Lower lobe of right lung (tissue), 2 donors: ENCODE measurements at places on chromosomes 6 and 20. TPM values are rescaled to one million over a fixed set of nuclear protein-coding genes. Genes with fewer than 3 reads are reported as not detected.

Gene BHLHE23
- not detected for total RNA-seq

DNA sequence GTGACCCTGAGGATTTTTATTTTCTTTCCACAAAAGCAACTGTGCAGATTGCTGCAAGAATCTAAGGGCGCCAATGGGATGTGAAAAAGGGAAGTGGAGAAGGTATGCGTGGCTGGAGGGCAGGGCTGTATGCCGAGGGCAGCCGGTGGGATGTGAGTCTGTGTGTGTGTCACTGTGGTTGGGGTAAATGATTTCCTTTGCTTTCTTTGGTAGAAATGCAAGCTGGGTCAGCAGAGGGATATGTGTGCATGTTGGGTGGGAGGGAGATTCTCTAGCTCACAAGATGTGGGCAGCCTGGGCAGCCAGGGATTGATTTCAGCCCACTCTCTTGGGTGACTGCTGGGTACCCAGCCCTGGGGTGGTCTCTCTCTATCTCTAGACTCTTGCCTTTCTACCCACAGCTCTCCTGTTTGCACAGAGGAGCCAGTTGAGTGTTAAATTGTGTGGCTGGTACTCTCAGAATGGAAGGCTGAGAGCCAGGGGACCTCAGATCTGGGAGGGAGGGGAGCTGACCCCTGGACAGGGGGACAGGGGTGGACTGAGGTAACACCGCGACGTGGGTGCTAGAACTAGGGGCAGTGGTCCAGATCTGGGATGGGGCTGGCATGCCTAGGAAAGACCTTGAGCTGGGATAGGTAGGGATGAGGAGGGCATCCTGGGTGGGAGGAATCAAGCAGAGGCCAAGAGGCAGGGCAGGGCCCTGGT lies 136.8 kb upstream of the RNF24 start:
- H3K4me1 ChIP-seq, result peaks cover 16% of the 10 kb centered on the region
- H3K36me3 ChIP-seq, result no peaks in the 10 kb centered on the region
- H3K27ac ChIP-seq, result no peak overlapping the region
- DNase-seq, result peak; percentile 48
- peaks cover 5% of the 10 kb centered on the region for H3K27me3 ChIP-seq

DNA sequence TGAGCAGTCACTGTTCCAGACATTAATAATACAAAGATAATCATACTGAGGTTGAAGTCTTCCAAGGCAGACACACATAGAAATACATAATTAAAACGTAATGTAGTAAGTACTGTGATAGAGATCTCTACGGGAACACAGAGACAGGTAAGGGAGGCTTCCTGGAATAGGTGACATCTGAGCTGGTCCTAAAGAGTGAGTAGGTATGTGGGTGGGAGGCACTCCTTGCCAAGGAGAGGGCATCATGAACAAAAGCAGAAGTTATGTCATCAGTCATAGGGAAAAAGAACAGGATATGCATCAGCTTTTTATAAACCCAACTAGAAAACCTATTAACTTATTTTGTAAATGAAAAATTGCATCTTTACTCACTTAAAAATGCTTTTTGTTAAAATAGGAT lies 110.0 kb downstream of the MAP7 start:
- H3K27ac ChIP-seq, result peak overlapping the region; percentile 32
- no peaks in the 10 kb centered on the region for H3K4me1 ChIP-seq
- no peak for DNase-seq
- H3K36me3 ChIP-seq, result no peaks in the 10 kb centered on the region
- H3K27me3 ChIP-seq, result no peaks in the 10 kb centered on the region

DNA sequence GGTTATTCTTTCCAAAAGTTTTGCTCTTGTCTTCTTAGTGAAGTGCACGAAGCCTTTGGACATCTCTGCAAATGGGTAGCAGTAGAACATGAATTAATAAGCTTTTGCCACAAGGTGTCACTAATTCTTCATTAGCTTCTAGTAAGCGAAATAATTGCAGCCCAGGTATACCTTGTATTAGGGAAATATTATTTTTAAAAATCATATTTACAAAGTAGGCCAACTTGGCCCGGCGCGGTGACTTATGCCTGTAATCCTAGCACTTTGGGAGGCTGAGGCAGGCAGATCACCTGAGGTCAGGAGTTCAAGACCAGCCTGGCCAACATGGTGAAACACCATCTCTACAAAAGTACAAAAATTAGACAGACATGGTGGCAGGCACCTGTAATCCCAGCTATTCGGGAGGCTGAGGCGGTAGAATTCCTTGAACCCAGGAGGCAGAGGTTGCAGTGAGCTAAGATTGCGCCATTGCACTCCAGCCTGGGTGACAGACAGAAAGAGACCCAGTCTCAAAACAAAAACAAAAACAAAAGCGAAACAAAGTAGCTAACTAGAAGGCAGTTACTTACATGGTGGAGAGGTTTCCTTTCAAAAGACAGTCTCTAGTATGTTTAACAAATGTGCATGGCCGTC lies 8.8 kb upstream of the RSPH3 start:
- DNase-seq, result no peak
- no peaks in the 10 kb centered on the region for H3K36me3 ChIP-seq
- no peaks in the 10 kb centered on the region for H3K27me3 ChIP-seq
- no peaks in the 10 kb centered on the region for H3K4me1 ChIP-seq

- H3K4me1 ChIP-seq, result peaks cover 37% of the 10 kb centered on the region
- no peaks in the 10 kb centered on the region for H3K36me3 ChIP-seq
- H3K4me3 ChIP-seq, result no peak overlapping the region
- H3K27me3 ChIP-seq, result no peaks in the 10 kb centered on the region
- DNase-seq, result no peak
Observed at GRCh38 chr6:15547400-15547799, 115.4 kb downstream of the DTNBP1 start.
